Stimulated activated naive CD4-positive, alpha-beta T cell (primary cell): ENCODE measurements at places on chromosomes 1 and 21.

DNA sequence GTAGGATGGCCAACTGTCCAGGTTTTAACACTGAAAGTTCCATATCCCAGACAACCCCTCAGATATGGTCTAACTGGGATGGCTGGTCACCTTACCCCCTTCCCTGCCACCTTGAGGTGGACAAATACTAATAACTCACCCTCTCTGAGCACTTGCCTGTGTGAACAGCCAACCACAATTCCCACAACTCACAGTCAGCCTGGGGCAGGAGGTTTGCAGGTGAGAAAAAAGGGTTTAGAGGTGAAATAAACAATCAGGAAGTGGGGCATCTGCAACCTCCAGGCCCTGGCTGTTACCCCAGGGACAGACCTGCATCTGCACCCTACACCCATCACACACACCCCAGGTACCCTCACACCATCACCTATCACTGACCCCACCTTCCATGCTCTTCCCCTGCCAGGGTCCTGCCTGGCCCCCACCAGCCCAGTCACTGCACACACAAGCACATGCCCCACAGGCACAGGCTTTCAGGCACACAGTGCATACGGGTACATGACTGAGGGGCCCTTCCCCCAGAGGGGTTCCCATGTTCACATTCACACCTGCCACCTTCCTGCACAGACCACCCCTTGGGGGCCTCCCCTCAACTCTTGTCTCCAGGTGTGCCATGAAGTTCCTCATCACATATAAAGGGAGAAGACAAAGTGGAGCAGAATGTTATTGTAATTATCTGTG is 679.5 kb downstream of the MATN1 start:
- DNase-seq, result no peak

- DNase-seq, result no peak
These were observed 20.6 kb upstream of the PROK1 start for GRCh38 chr1:110430366-110430765.

DNA sequence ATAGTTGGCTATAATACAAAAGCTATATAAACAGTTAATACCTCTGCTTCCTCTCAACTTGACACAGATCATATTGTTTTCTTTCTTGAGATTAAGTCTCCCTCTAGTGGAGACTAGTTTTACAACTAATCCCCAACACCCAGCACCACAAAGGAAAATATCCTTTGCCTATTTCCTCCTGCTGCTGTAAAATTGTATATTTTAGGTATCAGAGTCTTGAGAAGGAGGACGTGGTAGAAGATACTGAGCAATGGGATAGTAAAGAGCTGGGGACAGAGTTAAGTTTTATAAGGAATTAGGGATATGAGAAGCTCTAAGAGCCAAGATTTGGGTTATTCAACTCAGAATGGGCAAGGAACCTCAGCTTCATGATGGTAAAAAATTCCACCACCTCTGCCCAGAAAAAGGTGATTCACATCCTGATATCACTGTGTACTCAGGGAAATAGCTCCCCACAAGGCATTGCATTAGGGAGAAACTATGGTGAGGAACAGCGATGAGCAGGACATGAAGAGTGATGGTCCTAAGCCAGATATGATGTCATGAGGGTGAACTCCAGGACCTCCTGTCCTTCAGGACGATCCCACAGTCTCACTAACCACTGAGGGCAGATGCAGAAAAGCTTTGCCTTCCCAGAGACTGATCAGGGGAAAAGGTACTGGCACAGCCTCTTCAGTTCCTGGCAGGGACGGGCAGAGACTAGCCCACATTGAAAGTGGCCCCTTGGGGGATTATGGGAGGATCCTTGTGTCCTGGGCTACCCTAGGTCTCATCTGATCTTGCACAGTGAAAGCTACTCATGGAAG is 14.7 kb upstream of the CFAP126 start:
- peak; percentile 57 for DNase-seq

DNA sequence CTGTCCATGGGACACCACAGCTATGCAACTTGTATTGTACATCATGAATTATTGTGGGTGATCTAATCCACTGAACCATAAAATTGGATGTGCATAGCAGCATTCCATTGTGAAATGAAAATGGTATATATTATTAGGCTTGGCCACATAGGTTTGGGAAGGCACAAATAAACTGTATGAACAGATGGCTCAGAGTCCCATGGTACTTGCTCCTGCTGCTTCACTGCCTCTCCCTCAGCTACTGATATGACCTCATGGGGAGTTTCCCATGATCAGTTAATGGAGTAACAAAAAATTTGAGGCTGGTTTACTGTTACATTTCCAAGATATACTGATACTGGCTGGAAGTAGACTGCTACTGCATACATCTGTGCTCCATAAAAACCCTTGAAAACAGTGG is 152.7 kb upstream of the NEGR1 start:
- DNase-seq, result no peak

GRCh38 chr21:41247561-41248545 is 68.7 kb upstream of the FAM3B start:
- DNase-seq, result no peak

DNA sequence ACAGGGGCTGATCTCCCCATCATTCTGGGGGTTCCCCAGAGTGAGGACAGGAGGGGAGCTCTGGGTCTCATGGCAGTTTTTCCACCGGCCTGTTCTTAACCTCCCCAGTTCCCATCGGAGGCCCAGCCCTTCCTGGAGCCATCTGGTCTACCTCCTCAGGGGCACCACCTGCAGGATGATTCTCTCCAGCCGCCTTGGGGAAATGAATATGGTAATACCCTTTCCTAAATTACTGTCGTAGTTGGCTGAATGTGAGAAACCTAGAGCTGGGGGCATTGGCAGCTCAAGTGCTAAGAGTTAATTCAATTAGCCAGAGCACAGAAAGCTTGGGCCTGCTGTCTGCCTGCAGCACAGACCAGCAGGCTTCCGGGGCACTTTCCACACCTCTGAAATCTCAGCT is 64.9 kb downstream of the TAS1R2 start:
- no peak for DNase-seq

DNA sequence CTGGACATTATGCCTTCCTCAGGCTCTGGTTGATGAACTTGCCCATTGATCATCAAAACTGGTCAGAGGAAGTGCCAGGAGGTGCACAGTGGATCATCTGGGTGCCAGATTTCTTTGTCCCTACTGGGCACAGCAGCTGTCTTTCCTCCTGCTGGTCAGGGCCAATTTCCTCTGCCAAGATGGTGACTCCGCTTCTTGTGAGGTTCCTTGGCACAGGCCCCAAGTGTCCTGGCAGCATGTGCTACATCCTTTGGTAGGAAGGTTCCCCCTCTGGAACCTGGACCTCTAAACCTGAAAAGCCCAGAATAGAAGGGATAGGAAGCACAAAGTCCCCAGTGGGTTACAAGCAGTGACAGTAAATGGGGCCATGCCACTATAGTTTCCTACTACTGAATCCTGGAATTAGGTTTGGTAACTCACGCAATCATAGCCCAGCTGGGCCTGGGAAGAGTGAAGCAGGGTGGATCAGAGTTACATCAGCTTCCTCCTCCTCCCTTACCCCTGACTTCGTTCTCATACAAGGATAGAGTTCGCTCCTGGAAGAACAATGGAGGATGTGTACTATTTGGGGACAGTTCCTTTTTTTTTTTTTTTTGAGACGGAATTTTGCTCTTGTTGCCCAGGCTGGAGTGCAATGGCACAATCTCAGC is 147.1 kb downstream of the CNIH3 start:
- no peak for DNase-seq

- no peak for DNase-seq
These were observed 105.4 kb upstream of the F3 start for GRCh38 chr1:94646786-94647555.

- DNase-seq, result no peak
These were observed 126.5 kb upstream of the TNFSF4 start for GRCh38 chr1:173333581-173333980.

- DNase-seq, result no peak
These were observed 122.0 kb upstream of the B3GALT2 start for GRCh38 chr1:193308438-193308837.

DNA sequence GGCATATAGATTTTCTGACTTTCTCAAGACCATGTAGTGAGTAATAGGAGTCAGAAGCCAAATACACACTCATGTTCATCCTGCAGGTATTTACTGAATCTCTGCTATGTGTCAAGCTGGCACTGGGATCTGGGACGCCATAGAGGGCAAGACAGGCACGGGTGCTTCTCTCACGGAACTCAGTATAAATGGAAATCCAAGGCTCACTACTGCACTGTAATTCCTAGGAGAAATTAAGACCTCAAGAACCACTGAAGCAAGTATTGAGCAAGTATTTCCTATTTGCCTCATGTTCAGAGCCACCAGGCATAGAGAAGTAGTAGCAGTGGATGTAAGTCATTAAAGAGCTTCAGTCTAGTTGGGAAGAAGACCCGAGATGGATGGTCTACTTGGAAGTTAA is 38.9 kb downstream of the EIF2D start:
- no peak for DNase-seq

DNA sequence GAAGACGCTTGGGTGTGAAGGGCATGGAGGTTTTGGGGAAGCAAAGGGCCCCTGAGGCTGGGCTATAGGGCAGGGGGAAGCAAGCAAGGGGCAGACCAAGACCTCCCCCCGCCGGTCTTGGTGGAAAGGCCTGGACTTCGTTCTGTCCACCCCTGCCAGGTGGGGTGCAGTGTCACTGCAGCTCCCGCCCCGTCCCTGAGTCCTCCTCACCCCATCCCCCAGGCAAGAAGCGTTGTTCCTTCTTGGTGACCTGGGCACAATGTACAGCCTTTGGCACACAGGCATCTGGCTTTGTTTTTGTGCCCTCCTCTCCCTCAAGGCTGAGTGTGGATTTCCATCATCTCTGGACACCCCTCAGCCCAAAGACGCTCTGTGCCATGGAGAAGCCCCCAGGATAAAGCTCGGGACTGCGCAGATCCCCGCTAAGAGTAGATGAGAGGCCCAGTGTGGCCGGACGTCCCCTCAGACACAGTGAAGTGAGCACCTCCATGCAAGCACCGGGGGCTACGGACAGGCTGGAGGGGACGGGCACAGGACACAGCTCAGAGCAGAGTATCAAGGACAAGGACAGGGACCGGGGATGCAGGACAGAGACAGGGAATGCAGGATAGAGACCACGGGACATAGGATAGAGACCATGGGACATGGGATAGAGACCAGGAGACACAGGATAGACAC is 89.4 kb upstream of the ACTRT2 start:
- no peak for DNase-seq

DNA sequence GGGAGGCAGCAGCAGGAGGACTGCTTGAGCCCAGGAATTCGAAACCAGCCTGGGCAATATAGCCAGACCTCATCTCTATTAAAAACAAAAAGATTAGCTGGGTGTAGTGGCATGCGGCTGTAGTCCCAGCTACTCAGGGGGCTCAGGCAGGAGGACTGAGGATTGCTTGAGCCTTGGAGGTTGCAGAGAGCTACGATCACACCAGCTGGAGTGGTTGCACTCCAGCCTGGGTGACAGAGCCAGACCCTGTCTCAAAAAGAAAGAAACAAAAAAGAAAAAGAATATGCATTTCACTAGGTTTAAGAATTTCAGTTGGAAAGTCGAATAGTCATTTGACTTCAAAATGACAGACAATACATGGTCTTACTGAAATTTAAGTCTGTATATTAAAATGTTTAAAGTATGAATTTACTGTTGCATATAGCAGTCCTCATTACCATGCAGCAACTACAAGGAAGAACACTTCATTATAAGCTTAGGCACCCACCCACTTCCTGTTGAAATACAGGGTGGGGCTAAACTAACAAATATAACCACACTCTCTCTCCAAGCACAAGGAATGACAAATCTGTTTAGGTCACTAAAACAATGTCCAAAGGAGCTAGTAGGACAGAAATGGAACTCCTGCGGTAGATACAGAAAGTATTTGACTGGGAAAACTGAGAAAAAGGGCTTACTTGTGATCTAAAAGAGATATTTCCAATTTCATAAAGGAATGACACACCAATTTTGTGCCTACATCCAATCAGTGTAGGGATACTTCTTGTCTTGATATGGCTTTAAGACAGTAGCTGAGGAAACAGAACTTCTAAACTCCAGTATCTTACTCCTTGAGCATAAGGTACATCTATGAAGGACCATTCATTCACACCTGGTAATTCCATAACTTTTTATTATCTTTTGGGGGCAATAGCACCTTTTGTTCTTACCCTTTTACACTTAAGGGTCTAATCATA is 44.1 kb downstream of the GPR3 start:
- peak; percentile 44 for DNase-seq

DNA sequence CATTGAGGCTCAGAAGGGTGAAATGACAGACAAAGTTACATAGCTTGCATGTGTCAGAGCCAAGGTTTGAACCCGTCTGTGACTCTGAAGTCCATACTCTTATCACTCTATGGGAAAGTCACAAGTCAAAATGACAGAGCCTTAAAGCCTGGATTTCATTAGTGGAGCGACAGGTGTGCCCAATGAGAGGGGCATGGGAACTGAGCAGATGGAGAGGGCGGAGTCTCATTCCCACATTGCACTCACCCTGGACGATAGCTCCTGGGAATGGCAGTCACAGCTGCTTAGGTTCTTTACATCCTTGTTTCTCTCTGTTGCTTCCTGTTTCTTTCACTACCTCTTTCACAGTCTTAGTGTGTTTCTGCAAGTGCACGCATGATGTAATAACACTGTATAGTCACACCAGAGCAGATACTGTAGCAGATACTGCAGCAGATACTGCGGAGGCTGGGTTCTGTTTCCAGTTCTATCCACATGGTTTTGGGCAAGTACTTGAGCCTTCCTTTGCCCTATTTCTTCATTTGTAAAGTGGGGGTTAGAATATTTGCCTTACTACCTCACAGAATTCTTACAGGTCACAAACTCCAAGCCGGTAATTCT is 127.2 kb downstream of the ZSCAN20 start:
- DNase-seq, result no peak

DNA sequence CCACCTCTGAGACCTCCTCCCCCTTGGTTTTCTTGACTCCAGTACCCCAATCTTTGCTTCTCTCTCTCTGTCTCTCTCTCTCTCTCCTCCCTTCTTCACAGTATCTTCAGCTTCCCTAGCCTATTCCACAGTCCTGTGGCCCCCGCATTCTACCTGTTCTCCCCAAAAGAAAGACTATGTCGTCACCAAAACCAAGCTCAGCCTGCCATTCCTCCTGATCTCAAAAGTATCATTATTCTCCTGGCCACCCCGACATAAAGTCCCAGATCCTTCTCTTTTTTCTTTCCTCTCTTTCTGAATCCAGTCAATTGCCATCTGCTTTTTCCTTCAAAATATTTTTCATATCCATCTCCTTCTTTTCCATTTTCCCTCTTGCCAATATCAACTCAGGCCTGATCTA is 23.7 kb upstream of the KHDRBS1 start:
- no peak for DNase-seq
